ENCODE measurements at places on chromosomes 13 and 19. TPM values are rescaled to one million over a fixed set of nuclear protein-coding genes. Genes with fewer than 3 reads are reported as not detected.

- no peak for DNase-seq
Measured at GRCh38 chr13:76307142-76307541, 579.1 kb downstream of the KCTD12 start.

GNG7 gene
- 1.3 TPM for total RNA-seq

SPACA4 gene
- total RNA-seq: not detected

- DNase-seq: no peak
Measured at GRCh38 chr19:30227012-30227621, 145.1 kb upstream of the ZNF536 start.

DNA sequence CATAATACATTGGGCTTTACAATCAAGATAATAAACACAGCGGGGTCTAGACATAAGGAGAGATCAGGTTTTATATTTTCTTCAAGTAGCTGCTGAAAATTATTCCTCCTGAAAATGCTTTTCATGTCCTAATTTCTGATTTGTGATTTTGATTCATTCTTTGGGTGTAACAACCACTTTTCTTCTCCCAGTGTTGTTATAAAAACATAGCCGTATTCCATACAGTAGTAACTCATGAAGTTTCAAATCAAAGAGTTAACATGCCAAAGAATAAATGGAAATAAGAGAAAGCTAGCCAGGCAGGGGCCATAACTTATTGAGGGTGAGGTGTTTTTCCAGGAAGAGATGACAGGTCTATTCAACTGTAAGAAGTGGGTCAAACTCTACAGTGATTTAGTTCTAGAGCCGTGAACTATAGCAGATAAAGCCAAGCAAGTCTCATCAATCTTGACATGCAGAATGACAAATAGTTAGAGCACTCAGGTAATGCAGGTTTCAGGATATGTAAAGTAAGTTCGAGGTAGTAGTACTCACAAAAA is 934.4 kb upstream of the SLITRK1 start:
- no peak for DNase-seq

ZNF85 gene
- 12.8 TPM for total RNA-seq
